Posterior vena cava (tissue), 2 donors: ENCODE measurements at places on chromosomes 2 and 18. TPM values are rescaled to one million over a fixed set of nuclear protein-coding genes. Genes with fewer than 3 reads are reported as not detected.

- no peak for DNase-seq
Measured at GRCh38 chr2:95344656-95345055, 47.5 kb downstream of the KCNIP3 start.

- DNase-seq = no peak
Measured at GRCh38 chr18:40018266-40018665, 1936.8 kb upstream of the PIK3C3 start.

The CNTNAP5 gene
- not detected for total RNA-seq

The STAMBP gene
- total RNA-seq = 38.7 TPM

GRCh38 chr2:224951723-224952481 lies 90.4 kb downstream of the DOCK10 start:
- no peak for DNase-seq

GRCh38 chr2:102050854-102051391 lies 59.2 kb downstream of the IL1R2 start:
- peak; percentile 95 for DNase-seq

DNA sequence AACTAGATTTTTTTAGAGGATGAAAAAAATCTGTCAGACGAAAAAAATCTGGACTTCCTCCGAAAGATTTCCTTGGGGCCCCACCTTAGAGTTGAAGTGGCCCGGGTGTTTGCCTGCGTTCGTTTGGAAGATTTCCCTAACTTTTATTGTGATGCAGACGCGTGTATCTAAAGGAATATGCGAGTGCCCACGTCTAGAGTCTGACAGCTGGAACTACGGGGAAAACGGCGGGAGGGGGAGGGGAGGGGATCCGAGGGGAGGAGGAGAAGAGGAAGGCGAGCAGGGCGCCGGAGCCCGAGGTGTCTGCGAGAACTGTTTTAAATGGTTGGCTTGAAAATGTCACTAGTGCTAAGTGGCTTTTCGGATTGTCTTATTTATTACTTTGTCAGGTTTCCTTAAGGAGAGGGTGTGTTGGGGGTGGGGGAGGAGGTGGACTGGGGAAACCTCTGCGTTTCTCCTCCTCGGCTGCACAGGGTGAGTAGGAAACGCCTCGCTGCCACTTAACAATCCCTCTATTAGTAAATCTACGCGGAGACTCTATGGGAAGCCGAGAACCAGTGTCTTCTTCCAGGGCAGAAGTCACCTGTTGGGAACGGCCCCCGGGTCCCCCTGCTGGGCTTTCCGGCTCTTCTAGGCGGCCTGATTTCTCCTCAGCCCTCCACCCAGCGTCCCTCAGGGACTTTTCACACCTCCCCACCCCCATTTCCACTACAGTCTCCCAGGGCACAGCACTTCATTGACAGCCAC lies 2.4 kb upstream of the SP9 start:
- DNase-seq = no peak

DNA sequence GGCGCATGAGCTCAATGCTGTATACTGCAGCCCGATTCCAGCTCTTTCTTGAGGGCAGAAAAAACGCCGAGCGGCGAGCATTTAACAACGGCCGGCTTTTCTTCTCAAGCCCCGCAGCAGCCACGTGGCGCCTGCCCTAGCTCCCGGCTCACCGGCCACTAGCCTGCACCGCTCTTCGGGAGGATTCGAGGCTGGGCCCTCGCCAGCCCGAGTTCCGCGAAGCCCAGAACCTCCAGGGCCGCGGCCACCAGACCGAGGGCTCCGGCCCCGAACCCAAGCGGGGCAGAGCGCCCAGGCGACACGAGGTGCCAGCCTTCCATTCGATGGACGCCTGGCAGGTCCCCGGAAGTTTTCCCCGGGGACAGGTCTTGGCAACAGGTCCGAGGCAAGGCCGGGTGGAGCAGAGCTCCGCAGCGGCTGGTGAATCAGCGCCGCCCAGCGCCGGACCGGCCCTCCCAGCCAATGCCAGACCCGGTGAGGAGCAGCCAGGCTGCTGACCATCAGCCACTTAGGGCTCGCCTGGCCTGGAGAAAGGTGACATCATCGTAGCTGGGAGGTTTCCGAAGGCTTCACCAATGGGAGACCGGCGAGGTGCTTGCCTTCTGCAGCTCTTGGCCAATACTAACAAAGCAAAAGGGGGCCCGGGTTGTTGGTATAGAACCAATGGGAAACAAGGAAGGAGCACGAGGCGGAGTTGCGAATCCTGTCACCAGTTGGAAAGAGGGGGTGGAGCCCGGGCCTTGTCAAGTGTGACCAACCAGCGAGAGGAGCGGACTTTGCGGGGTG lies 552 bp upstream of the MXD1 start:
- DNase-seq = peak; percentile 99

The VIT gene
- 36.2 TPM for total RNA-seq

The ICA1L gene
- total RNA-seq = 11.1 TPM

- no peak for DNase-seq
Measured at GRCh38 chr18:785242-785641, 26.8 kb downstream of the YES1 start.

DNA sequence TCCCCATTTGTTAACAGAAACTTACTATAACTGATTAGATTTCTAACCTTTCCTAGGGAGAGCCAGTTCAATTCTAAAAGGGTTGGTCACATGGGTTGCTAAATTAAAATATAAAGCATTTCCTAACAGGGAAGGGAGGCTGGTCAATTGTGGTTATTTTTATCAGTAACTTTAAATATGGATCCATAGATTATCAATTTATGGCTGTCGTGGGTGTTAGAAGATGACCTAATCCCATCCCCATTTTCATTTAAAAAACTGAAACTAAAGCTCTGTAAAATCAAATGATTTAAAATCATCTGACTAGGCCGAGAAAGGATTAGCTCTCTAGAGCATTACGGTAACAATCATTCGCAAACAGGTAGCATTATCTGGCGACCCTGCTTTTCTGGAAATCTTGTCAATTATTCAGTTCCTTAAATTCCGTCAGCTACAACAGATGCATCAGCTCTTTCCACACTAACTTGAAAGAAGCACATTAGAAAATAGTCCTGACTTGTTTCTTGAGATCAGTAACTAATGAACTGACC lies 953 bp upstream of the HNRNPA3 start:
- no peak for DNase-seq

- DNase-seq = no peak
Measured at GRCh38 chr18:55317864-55318263, 270.1 kb downstream of the TCF4 start.

The MAB21L4 gene
- not detected for total RNA-seq

The CABYR gene
- total RNA-seq = 7.6 TPM

DNA sequence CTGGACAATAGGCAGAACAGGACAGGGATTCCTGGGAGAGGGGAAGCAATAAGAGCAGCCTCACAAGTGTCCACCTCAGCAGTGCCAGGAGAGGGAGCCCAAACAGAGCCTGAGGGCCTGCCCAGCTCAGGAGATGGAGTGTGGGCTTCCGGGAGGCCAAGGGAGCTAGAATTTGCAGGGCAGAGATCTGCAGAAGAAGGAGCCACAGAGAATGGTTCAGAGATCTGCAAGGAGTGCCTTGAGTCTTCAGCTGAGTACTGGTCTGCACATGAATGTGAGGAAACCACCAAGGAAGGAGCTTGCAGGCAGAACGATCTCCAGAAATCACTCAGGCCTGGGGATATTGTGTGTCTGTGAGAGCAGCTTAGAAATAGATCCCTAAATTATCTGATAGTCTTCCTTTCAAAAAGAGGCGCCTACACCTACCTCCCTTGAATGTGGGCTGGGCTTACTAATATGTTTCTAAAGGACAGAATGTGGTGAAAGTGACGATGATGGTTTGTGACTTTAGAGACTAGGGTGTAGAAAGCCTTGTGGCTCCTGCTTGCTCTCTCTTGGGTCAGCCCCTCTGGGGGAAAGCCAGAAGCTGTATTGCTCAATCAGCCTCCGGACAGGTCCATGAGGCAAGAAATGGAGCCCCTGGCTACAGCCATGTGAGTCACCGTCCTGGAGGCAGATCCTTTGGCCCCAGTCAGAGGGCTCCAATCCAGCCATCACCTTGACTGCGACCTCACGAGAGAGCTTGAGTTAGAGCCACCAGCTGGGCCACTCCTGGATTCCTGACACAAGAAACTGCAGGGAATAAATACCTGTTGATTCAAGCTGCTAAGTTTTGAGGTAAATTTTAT lies 7.6 kb upstream of the LPIN1 start:
- DNase-seq = peak; percentile 93

The TMEM247 gene
- total RNA-seq = not detected

DNA sequence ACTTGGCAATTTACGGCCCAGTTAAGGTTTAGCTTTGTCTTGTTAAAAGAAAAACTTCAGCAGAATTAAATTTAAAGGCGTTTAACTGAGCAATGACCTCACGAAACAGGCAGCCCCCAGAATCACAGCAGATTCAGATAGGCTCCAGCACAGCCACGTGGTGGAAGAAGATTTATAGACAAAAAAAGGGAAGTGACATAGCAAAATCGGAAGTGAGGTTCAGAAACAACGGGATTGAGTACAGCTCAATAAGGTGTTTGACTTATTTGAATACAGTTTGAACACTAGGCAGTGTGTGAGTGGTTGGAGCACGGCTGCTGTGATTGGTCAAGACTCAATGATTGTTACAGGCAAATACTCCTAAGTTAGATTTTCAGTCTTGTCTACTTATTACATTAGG lies 79.8 kb downstream of the MOGAT1 start:
- no peak for DNase-seq

The NYAP2 gene
- total RNA-seq = not detected

DNA sequence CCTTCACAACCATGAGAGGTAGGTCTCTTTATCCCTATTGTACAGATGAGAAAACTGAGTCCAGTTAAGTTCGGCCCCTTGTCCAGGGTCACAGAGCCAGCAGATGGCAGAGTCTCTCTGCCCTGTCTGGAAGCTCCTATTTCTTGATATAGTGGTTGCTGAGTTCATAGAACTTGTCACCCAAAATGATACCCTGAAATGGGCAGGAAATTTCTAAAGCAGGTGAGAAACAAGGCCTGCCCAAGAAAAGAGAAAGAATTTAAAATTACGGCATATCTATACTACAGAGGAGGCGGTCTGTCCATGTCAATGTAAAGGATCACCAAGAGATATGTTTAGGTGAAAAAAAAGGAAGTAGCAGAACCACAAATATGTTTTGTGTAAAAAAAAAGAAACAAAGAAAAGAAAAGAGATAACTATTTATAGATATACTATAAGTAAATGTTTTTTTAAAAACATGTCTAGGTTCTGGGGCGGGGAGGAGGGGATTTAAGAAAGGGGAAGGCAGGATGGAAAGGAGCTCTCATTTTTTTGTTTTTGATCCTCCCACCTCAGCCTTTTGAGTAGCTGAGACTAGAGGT lies 39.8 kb downstream of the MYO7B start:
- no peak for DNase-seq

- peak; percentile 52 for DNase-seq
Measured at GRCh38 chr2:120384486-120385354, 38.8 kb downstream of the INHBB start.

GRCh38 chr2:191908874-191909273 lies 62.0 kb upstream of the CAVIN2 start:
- no peak for DNase-seq

The SEMA4C gene
- total RNA-seq = 35.0 TPM

DNA sequence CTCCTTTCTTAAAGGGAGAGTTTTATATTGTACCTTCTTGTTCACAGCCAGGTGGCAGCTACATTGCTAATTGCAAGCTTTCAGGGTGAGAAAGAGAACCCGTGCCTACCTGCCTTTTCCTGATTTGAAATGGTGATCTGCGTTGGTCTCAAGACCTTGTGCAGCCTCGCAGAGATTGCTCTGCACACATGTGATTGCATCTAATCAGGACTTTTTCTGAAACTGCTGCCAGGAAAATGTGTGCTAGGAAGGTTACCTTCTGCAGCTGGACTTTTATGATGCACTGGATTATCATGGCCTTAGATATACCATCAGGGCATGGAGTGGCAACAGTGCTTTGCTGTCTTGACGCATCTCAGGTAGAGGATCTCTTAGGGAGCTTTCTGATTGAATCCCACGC lies 45.1 kb downstream of the AGAP1 start:
- DNase-seq = no peak

- no peak for DNase-seq
Measured at GRCh38 chr2:207131594-207131993, 34.2 kb downstream of the KLF7 start.

The FAM237A gene
- not detected for total RNA-seq

DNA sequence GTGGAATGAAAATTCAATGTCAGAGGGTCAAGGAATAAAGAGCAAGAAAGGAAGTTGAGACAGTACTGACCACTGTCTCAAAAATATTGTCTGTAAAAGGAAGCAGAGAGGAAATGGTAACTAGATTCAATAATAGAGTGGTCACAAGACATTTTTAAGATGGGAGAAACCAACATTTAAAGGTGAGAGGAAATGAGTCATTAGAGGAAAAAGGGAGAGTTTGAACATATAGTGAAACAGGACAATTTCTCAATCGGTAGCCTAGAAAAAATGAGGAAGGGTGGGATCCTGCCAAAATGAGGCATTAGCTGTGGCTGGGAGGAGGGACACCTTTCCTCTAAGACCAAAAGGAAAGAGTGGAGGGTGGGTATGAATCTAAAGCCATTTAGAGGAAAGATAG lies 288.5 kb downstream of the SP3 start:
- DNase-seq = no peak

GRCh38 chr2:239949075-239949474 lies 76.1 kb downstream of the NDUFA10 start:
- peak; percentile 46 for DNase-seq

The NAPG gene
- 29.4 TPM for total RNA-seq

The TCF23 gene
- 10.7 TPM for total RNA-seq

The KIF1A gene
- total RNA-seq = 0.57 TPM

DNA sequence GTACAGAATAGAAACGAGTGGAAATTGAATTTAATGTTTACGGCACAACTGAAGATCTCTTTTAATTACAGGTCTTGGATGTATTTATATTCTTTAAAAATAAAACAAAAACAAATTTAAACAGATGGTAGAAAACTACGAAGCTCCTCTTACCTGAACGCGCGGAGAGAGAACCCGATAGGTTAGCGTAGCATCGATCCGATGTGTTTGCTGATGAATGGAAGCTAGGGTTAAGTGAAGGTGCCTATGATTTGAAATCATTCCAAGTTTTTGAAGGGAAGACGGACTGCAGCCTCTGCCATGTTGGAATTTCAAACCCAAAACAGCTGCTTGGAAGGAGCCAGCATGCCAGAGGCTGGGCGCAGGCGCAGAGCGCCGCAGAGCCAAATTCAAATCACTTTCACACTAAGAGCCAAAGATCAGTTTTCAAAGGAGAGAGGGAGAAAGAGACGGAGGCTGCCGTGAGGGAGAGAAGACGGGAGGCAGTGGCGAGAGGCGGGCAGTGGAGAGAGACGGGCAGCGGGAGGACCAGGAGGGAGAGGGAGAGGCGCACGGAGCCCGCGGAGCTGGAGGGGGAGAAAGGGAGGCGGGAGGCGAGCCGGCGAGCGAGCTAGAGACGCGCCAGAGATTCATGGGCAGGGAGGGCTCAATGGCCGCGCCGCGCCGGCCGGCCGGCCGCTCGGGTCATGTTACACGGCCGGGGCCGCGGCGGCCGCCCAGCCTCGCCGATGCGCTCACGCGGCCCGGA lies at the start of gene FIGN:
FIGN (minus strand) TSS at position 324 of the 748 bp plus-strand sequence. CDS start 1,081 bp downstream, outside the sequence.
- peak; percentile 93 for DNase-seq

- DNase-seq = no peak
Measured at GRCh38 chr2:5374762-5375161, 317.4 kb upstream of the SOX11 start.

The OTOS gene
- not detected for total RNA-seq

GRCh38 chr2:46122318-46122976 lies 174.8 kb upstream of the EPAS1 start:
- no peak for DNase-seq

- DNase-seq = no peak
Measured at GRCh38 chr2:213863541-213863940, 547.3 kb upstream of the VWC2L start.
